NCI-H748 treated with DMSO at 0.1 percent for 48 hours (cell line): ENCODE measurements at places on chromosomes 4 and X.
A peak's percentile ranks its signal among the peaks of the same experiment; 100 is the strongest.

DNA sequence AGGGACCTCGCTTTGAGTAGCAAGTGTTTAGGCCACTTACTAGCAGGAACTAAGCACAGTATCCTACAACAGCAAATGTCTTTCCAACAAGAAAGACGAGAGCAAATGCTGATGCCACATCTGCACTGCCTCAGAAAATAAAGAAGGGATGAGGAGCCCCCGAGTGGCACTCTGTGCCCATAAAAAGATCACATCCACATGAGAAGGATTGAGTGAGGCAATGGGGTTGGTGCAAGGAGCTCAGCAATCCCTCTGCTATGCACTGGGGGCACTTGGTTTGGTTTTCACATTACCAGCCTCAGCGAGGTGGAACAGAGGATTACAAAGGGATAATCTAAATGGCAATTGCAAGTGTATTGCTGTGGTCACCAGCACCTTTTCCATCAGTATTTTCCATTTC lies 252.8 kb upstream of the SLC7A11 start:
- DNase-seq, result no peak

DNA sequence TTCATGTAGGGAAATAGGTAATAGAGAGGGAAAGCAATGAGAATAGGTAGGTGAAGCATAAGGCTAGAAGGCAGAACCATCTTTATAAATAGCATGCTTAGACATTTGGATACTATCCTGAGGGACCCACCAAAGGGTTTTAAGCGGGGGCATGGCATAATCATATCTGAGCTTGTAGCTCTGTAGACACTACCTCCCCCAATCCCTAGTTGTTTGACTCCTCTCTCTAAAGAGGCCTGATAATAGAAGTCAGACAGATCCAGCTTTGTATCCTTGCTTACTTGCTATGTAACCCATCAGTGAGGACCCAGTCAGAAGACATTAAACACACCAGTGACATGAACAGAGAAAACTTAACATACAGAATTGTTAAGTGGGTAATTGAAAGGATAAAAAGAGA lies 58.7 kb downstream of the SCFD2 start:
- no peak for DNase-seq

DNA sequence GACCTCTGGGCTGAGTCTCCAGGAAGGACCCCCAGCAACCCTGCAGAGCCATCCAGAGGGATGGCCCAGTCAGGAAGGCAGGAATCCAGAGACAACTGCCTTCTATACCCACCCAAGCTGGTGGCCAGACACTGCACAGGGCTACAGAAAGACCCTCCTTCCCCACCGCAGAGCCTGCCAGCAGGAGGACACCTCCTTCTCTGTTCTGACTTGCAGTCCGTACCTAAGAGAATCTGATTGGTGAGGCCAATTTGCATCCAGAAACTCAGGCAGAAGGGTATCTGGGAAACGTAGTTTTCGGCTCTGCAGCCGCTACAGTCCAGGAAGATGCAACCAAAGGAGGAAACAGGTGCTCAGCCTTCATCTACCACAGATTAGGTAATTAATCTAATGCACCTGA lies 155.4 kb upstream of the FRG1 start:
- no peak for DNase-seq

DNA sequence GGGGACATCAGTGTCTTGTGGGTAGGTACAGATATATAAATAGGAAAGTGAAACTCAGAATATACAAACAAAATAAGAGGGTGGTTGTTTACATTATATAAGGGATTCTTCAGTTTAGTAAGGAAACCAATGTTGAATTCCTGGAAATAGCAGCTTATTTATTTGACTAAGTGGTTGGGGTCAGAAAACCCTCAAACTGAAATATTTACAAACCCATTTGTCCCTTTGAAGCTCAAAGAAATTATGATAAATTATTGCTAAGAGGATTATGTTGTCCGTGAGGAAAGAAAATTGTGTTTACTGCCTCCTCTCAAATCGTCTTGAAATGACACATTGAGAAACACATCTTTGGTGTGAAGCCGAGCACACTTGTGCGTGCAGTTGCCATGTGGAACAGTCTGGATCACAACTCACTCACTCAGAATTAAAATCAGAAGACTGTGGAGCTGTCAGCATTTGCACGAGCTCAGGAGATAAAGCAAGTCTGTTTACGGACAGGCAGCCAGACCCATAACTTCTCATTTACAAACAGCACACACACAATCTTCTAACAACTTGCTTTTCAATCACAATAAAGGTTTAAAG lies 46.8 kb upstream of the SETD7 start:
- DNase-seq, result no peak

- no peak for DNase-seq
These were observed 341.4 kb downstream of the PACRGL start for GRCh38 chr4:21041708-21042107.

DNA sequence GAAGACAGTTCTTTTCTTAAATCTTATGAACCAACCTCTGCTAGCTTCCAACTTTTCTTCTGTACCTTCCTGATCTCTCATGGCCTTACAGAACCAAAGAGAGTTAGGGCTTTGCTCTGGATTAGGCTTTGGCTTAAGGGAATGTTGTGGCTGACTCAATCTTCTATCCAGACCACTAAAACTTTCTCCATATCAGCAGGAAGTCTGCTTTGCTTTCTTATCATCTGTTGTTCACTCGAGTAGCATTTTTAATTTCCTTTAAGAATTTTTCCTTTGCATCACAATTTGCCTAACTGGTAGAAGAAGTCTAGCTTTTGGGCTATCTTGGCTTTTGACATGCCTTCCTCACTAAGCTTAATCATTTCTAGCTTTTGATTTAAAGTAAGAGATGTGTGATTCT lies 167.0 kb downstream of the TBCK start:
- no peak for DNase-seq

GRCh38 chr4:78667325-78667724 lies 108.8 kb upstream of the BMP2K start:
- DNase-seq, result no peak

- DNase-seq, result no peak
These were observed 338.3 kb downstream of the STIM2 start for GRCh38 chr4:27198971-27199370.

GRCh38 chr4:82561786-82562563 lies at the start of gene TMEM150C:
Gene TMEM150C, minus strand, starts transcription at chr4:82561988. Its CDS starts 57,331 bp downstream, at chr4:82504657.
- DNase-seq, result peak; percentile 13

- DNase-seq, result no peak
These were observed 46.8 kb downstream of the SULT1B1 start for GRCh38 chr4:69713593-69713992.

DNA sequence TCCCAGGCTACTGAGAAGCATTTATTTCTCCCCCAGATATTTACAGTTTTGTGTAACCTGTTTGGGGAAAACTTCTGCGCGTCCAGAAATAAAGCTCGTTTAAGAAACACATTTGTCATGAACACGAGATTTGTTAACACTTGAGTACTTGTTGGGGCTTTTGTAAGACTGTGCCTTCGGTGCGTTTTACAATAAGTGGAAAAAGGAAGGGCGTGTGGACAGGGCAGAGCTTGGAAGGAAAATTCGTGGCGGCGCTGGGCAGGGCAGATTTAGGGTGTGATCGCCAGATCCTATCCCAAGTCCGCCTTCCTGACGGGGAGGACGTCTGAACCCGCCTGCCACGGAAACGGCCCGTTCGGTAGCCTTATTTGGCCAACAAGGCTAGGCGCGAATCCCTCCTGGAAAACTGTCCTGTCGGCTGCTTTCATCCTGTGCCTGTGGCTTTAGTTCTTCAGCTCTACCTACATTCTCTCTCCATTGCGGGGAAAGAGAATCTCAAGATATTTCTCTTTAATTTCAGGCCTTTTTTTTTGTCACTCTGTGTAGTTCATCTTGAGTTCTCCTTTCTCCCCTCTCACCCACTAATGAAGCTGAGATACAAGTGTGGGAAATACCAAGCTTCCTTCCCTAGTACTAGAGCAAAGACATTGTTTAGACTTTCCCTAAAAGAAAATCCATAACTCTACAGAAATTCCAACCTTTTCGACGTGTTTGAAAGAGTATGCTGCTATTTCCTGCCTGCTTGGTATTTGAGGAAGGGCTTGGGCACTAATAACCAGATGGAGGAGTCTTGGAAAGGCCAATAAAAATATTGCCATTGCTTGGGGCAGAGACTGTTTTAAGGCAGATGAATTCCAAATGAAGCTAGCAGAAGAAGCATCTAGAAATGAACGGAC lies 982 bp downstream of the PDLIM5 start:
- DNase-seq, result peak; percentile 10
